Stomach (tissue), 19 donors: ENCODE measurements at places on chromosomes 16 and 17. TPM values are rescaled to one million over a fixed set of nuclear protein-coding genes. Genes with fewer than 3 reads are reported as not detected.

The SLC2A4 gene
- 4.2 TPM for total RNA-seq

The CCL1 gene
- total RNA-seq, result not detected

GRCh38 chr17:82949361-82949760, 109.5 kb upstream of the ZNF750 start:
- H3K4me3 ChIP-seq, result no peak overlapping the region
- H3K36me3 ChIP-seq, result peaks cover 20% of the 10 kb centered on the region
- no peak overlapping the region for H3K27ac ChIP-seq
- DNase-seq, result no peak
- H3K27me3 ChIP-seq, result no peaks in the 10 kb centered on the region

DNA sequence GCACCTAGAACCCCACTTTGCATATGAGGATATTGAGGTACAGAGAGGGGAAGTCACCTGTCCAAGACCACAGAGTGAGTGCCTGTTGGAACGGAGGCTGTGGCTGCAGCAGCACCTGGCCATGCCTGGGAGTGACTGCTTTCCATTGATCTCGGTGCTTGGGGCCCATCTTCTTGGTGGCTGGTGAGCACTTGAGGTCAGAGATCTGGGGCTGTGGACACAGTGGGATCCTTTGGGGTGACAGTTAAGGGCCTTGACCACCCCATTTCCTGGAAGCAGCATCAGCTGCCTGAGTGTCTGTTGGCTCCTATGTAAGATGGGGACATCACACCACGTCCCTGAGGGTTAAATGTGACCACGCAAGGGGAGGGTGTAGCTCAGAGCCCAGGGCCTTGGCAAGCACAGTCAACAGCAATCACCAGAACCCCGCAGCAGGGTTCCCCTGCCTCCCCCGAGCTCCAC, 111.7 kb downstream of the IRF8 start:
- H3K27me3 ChIP-seq, result peaks cover 12% of the 10 kb centered on the region
- DNase-seq, result no peak
- H3K4me1 ChIP-seq, result no peaks in the 10 kb centered on the region

GRCh38 chr17:19388791-19389785, 2.1 kb upstream of the MFAP4 start:
- H3K27ac ChIP-seq, result peak overlapping the region; percentile 23
- H3K4me3 ChIP-seq, result no peak overlapping the region
- peaks cover 5% of the 10 kb centered on the region for H3K36me3 ChIP-seq
